Thoracic aorta (tissue), 2 donors: ENCODE measurements at places on chromosomes 5 and 9.

DNA sequence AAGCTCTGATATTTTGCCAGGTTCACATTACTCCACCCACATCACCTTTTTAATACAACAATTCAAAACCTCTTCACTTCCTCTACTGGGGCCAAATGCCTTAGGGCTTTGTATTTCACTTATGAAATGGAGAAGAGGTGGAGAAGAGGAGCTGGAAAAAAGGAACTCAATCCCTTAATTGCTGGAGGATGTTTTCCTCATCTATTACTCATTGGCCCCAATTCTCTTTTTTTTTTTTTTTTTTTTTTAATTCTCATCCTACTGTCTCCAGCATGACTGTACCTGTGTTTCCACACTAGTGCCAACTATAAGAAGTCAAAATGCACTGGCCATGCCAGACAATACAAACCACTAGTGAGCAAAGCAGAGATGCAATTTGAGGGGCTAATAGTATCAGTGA is 20.9 kb downstream of the FAM13B start:
- no peak for DNase-seq

- no peak for DNase-seq
Measured at GRCh38 chr5:83745816-83746215, 25.2 kb upstream of the HAPLN1 start.

- DNase-seq, result no peak
Measured at GRCh38 chr9:131126059-131126426, 657 bp downstream of the NUP214 start.

DNA sequence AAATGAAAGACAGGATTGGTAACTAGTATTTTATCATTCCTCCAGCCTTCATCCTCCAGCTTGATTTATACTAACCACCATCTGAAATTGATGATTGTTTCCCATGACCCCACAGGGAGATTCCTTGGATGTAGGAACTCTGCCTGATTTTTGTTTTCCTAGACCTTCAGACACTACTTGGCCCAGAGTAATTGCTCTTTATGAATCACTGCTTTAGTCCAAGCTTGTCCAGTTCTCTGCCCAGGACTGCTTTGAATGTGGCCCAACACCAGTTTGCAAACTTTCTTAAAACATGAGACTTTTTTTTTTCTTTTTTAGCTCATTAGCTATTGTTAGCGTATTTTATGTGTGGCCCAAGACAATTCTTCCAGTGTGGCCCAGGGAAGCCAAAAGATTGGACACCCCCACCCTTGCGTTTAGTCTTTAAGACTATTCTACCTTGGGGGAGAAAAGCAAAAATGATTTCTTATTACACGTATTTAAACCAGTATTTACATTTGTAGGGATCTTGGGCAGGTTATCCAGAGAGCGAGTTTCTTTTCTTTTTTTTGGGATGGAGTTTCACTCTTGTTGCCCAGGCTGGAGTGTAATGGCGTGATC is 18.4 kb downstream of the BASP1 start:
- no peak for DNase-seq

- no peak for DNase-seq
Measured at GRCh38 chr5:110256298-110256697, 470.2 kb downstream of the TMEM232 start.

DNA sequence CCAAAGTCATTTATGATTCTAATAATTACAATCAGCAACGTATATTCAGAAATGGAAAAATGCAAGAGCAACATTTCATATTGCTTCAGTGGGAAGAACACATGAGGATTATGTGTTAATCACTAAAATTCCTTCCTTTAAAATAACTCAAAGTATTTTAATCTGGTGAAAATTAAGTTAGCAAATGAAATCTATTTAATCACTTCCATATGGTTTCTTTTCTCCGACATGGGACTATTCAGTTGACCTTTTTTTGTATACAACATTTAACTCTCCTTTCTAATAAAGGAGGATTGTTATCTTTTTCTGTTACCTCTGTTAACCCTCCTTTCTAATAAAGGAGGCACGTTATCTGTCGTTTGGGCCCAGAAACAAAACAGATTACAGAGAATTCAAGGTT is 59.9 kb downstream of the HOMER1 start:
- no peak for DNase-seq

- no peak for DNase-seq
Measured at GRCh38 chr9:107945493-107945892, 455.9 kb upstream of the KLF4 start.
